ENCODE measurements at places on chromosomes 5 and 9. TPM values are rescaled to one million over a fixed set of nuclear protein-coding genes. Genes with fewer than 3 reads are reported as not detected.
A peak's percentile ranks its signal among the peaks of the same experiment; 100 is the strongest.

DNA sequence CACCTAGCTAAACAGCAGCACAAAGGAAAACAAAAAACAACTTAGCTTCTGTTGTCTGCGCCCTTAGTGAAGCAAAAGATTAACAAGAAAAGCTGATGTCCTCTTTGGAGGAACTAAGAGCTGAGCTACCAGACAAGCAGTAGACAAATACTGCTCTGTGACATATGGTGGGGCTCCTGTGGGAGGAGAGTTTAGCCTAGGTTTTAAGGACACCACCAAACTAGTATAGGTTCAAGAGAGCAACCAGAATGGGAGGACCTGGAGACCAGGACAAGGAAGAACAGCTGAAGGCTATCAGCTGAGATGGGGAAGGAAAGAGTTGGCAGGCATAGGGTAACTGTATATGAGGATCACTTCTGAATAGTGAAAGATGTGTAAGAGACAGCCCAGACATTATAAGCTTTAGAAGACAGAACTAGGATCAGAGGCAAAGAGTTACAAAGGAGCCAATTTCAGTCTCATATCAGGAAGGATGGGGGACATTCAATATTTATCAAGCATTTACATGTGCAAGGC lies 27.2 kb downstream of the FBXW2 start:
- DNase-seq, result no peak

GRCh38 chr5:143456952-143457547 lies 53.6 kb upstream of the NR3C1 start:
- DNase-seq, result no peak

GRCh38 chr9:110006657-110007056 lies 201.3 kb downstream of the C9orf152 start:
- no peak for DNase-seq

GRCh38 chr9:138024831-138025291 lies 147.3 kb downstream of the CACNA1B start:
- DNase-seq, result no peak

GRCh38 chr9:137809040-137809576 lies 68.5 kb upstream of the CACNA1B start:
- DNase-seq, result peak; percentile 39

GRCh38 chr5:178450121-178451028 lies 139.8 kb downstream of the COL23A1 start:
- DNase-seq, result no peak

GRCh38 chr5:42131081-42131480 lies 206.0 kb downstream of the FBXO4 start:
- DNase-seq, result no peak

GRCh38 chr5:171661143-171661542 lies 124.5 kb upstream of the SMIM23 start:
- no peak for DNase-seq

- DNase-seq, result no peak
Observed at GRCh38 chr9:122106576-122106975, 13.5 kb upstream of the TTLL11 start.

GRCh38 chr9:131436865-131437271 lies 43.0 kb downstream of the PRRC2B start:
- no peak for DNase-seq

GRCh38 chr5:147454996-147455677 lies 54.7 kb downstream of the DPYSL3 start:
- no peak for DNase-seq

Gene ADRB2
- total RNA-seq, result not detected

Gene DNAI1
- total RNA-seq, result 1.2 TPM

Gene GFM2
- total RNA-seq, result 44.8 TPM

Gene GABRA1
- total RNA-seq, result not detected

Gene PCAT7
- total RNA-seq, result 16.4 TPM

Gene BTNL8
- total RNA-seq, result not detected

Data from glutamatergic neuron (in vitro differentiated cells).